ENCODE measurements at places on chromosomes 6 and 20. TPM values are rescaled to one million over a fixed set of nuclear protein-coding genes. Genes with fewer than 3 reads are reported as not detected.

DNA sequence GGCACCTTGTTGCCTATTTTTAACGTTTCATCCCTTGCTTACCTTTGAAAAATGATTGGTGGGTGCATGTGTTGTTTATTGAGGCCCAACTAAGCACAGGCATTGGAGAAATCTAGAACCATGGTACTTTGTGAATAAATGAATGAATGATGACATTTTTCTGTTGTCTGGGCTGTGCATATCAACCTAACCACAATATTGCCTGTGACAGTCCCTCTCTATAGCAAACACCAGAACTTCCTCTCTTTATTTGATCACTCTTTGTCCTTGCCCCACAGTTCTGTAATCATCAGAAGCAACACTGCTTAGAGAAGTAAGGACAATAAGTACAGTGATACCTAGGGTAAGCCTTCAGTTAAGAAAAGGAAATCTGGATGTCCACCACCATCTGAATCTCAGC lies 75.1 kb downstream of the TBC1D7 start:
- DNase-seq, result no peak

DNA sequence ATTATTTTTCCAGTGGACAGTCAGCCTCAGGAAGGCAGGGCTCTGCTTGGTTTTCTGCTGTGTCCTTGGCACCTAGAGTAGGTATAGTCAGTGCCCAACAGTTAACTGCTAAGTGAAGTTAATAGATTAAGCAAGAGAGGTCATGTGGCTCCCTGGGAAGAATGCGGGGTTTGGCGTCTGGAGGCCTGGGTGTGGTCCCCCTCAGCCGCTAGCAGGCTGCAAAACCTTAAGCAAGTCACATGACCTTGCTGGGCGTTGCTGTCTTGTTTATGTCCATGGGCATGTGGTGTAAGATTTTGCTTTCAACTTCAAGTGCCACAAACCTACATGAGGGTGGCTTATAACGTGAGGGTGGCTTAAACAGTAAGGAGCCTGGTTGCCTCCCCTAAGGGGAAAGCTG lies 75.5 kb upstream of the SCP2D1 start:
- no peak for DNase-seq

- DNase-seq, result no peak
Measured at GRCh38 chr20:2298701-2299100, 2.9 kb downstream of the TGM3 start.

The DCDC2 gene
- total RNA-seq, result 0.59 TPM

- DNase-seq, result peak; percentile 73
Measured at GRCh38 chr6:63943826-63944225, 308.2 kb downstream of the PHF3 start.

DNA sequence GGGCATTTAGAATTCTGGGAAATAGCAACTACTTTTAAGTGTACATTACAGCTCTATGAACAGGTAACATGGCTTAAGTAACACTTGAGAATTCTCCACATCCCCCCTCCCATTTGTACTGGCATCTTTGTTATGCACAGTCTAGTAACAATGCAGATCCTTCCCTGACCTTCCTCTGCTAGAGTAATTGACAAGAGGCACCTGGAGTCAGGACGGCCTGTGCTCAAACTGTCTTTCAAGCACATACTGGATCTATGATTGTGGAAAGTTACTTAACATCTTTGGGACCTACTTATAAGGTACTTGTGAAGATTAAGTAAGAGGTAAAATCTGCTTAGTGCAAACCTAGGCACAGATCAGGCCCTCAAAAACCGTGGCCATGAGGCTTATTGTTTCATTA lies 21.9 kb upstream of the GSTA3 start:
- DNase-seq, result peak; percentile 73

The MUC22 gene
- not detected for total RNA-seq

The TULP1 gene
- total RNA-seq, result 1.3 TPM

DNA sequence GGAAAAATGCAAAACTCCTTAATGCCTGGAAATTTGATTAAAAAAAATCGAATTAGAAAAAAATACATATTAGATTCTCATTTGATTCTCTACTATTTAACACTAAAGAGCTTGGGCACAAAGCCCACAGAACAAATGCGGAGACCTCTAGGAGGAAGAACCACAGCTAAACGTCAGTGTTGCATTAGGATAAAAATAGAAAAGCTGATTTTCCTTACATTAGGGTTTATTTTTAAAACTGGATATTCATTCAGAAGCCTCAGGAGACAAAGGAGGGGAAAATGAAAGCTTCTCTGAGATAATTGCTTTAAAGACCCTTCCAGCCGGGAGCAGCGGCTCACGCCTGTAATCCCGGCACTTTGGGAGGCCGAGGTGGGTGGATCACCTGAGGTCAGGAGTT lies 77.3 kb downstream of the ECT2L start:
- DNase-seq, result no peak

GRCh38 chr6:52551483-52552277 lies 25.2 kb downstream of the TRAM2 start:
- peak; percentile 58 for DNase-seq

DNA sequence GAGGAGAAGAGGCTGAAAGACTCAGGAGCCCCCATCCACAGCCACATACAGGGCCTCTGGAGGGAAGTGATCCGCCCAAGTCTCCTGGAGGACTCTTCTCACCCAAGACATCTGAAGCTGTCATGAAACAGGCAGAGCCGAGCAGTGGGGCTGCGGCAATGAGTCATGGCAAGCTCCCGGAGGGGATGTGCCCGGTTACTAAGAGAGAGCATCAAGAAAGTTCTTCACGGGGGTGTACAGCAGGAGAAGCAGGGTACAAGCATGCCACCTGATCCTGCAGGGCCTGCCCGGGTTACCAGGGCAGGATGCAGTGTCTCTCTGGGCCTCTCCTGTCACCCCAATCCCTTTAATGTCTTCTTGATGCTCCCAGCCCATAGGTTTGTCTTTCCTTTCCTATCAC lies 21.1 kb downstream of the TRIM26 start:
- no peak for DNase-seq

DNA sequence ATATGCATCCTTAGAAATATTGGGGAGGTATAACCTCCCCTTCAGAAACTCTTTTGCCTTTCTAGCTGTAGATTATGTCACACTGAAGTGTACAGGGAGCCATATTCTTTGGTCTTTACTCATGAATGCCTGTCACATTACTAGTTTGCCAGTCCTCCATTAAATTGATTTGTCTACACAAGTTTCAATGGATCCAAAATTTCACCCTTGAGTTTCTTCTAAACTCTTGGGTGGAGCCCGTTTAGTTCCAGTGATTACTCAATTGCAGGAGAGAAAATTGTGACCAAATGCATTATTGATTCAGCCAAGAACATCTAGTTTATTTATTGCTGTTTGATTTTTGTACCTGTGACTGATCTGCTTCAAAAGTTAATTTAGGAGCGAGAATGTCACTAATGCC lies 60.4 kb upstream of the TFB1M start:
- no peak for DNase-seq

The CGA gene
- not detected for total RNA-seq

GRCh38 chr6:14591998-14592397 lies 474.4 kb downstream of the CD83 start:
- no peak for DNase-seq

DNA sequence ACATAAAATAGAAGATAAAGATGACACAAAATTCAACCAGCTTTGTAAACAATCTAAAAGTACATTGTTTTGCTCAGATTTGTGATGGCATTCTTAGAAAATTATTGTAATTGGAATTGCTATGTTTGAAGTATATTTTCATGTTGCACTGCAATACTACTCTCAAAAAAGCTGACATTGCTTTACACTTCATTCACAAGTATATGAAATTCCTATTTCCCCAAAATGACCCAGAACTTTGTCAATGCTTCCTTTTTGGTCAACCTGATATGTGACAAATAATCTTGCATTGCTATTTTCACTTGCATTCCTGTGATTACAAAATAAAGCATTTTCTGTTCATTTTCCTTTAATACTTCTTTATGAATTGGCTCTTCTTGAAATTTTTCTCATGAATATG lies 104.1 kb upstream of the BMP5 start:
- DNase-seq, result no peak

DNA sequence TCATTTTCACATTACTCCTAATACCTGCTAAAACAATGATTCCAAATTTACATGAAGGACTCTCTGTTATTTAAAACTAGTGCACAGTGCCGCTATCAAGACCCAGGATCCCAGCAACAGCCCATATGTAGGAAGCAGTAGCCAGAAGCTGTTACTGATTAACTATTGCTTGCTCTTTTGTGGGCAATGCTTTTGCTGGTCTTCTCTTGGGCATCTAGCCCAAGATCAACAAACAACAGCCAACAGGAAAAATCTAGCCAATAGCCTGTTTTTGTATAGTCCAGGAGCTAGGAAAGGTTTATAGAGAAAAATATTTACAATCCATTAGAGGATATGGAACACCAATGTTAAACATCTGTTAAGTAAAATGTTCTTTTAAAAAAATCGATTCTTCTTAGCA lies 22.1 kb upstream of the TENT5A start:
- no peak for DNase-seq

GRCh38 chr20:62413896-62414481 lies 6.9 kb upstream of the CABLES2 start:
- DNase-seq, result peak; percentile 58

GRCh38 chr6:108835218-108835850 lies 12.9 kb upstream of the ARMC2 start:
- peak; percentile 89 for DNase-seq

- DNase-seq, result no peak
Measured at GRCh38 chr20:49983848-49984408, 1.1 kb downstream of the SNAI1 start.

DNA sequence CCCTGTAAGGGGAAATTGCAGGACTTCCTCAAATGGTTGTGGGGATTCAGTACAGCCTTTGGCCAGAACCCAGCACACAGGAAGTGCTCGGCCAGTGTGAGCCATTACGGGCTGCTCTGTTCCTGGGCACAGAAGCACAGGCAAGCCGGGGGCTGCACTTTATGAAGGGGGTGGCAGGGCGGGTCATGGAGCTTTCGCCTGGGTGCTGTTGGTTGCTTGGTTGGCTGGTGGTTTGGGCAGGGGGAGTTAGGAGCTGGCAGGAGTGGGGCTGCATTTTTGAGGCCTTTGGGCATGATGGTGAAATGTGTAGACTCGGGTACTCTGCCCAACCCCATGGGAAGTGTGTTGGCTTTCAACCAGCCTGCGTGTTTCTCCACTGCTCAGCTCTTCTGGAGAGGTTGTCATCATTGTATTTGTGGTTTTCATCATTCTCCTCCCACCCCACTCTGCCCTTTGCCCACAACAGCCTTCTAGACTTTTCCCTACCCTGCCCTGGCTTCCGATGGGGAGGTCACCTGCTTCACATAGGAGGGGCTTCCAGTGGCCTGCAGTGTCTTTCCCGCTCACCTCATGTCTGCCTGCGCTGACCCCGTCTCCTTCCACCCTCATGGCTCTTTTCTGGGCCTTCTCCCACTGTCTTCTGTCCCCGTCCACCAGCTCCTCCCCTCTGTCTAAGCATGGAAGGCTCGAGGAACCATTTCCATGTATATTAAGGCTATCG lies 16.1 kb upstream of the RBM38 start:
- DNase-seq, result no peak

DNA sequence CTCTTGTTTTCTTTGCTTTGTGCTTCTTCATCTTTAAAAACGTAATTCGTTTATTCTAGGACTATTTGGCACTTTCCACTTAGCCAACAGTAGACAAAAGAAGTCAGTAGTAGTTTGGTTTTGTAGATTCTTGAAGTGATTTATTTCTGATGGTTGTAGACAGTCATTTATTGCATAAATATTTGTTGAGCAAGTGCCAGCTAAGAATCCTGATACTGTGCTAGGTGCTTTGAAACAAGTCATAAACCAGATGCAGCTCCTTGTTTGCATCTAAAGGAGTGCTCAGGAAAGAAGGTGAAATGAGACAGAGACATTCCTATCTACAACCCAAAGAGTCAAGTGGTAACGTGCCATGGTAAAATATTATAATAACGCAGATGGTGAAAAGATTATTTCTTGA lies 469.1 kb downstream of the GJA1 start:
- DNase-seq, result no peak

- DNase-seq, result peak; percentile 9
Measured at GRCh38 chr6:40907198-40907701, 131.8 kb downstream of the UNC5CL start.

DNA sequence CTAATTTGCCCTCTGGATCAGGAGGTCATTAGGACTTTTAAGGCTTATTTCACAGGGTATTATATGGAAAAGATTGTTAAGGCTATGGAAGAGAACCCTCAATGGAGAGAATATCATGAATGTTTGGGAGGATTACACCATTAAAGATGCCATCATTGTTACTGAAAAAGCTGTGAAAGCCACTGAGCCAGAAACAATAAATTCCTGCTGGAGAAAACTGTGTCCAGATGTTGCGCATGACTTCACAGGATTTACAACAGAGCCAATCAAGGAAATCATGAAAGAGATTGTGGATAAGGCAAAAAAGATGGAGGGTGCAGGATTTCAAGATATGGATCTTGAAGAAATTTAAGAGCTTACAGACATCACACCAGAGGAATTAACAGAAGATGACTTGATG lies 798.3 kb upstream of the SLC35B3 start:
- DNase-seq, result no peak

The EFCAB8 gene
- not detected for total RNA-seq

- no peak for DNase-seq
Measured at GRCh38 chr6:30399390-30400058, 54.6 kb downstream of the RPP21 start.

DNA sequence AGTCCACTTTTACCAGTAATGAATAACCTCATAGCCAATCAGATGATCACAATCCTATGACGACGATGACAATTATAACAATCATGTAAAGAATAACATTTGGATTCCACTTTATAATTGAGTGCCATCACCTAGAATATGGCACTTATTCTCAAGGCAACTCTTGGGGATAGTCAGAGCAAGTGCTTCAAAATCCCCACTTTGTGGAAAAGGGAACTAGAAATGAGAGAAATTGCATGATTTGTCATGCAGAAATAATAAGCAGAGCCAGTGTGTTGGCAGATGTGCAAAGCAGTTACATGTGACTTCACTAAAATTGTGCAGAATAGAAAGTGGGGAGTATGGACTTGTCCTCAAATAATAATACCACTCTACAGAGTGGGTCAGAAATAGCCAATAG lies 41.3 kb downstream of the FRK start:
- DNase-seq, result no peak

- DNase-seq, result no peak
Measured at GRCh38 chr20:5020760-5021159, 19.4 kb upstream of the SLC23A2 start.

GRCh38 chr20:24663496-24663895 lies 194.1 kb downstream of the SYNDIG1 start:
- DNase-seq, result no peak
